ENCODE measurements at places on chromosomes 6 and 20.

DNA sequence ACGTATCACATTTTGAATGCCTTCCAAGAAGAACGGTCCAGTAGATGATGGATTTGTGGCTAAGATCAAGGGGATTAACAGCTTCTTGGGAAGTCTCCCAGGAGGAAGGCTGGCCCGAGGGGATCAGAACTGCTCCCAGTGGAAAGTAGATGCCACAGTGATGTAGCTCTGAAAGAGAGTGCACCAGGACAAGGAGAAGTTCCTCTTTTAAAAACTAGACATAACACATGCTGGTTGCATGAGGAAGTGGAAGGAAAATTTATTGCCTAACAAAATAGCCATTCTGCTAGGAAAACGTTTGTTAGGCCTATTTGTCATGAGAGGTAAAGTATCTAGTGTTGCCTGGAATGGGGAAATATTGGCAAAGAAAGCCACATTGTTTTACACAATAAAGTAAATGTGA, 87.8 kb downstream of the CDH26 start:
- DNase-seq, result no peak

DNA sequence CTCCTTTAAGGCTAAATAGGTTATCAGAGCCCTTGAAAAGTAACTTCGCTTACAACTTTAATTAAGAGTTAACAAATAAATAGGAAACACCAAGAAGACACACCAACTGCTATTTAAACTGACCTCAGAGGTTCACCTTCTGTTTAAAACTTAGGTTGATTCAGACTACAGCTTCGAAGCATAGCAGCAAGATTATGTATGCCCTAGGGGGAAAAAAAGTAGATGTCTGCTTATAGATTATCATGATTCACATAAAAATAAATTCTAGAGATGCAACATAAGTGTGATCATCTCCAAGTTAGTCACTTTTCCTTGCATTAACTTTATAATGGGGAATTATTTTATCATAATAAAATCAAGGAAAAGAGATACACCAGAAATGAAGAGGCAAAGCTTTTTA, 8.9 kb downstream of the PNISR start:
- no peak for DNase-seq

DNA sequence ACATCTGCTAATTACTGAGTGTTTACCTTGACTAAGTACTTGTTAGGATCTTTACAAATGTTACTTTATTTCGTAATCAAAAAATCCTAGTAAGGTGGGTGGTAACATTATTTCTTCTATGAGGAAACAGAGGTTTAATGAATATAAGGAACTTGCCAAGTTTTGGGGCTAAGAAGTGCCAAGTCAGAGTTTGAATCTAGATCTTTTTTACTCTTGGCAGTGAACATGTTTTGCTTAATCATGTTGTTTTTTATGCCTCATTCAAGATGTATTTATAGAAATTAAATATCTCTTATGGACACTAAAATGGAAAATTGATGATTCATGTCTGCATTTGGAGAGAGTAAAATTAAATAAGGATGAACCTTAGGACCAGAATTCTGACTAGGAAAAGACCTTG, 393.7 kb downstream of the UTRN start:
- no peak for DNase-seq

GRCh38 chr20:59966428-59966827, 8.2 kb downstream of the CDH26 start:
- DNase-seq, result no peak

DNA sequence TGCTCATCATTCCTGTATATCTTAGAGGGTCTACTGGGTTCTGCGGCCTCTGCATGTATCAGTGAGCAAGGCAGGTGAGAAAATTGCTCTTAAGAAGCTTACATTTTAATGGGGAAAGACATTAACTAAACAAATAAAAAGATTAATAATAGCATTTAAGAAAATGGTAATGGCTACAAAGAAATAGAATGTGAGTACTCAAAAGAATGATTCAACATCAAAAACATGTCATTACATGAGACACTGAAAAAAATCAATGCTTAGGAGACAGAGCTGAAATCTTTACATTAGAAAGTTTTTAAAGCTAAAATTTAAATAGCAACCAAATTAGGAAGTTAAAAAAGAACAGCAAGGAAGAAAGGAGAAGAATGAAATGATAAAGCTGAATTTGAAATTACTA, 146.9 kb upstream of the PHACTR1 start:
- DNase-seq, result no peak

DNA sequence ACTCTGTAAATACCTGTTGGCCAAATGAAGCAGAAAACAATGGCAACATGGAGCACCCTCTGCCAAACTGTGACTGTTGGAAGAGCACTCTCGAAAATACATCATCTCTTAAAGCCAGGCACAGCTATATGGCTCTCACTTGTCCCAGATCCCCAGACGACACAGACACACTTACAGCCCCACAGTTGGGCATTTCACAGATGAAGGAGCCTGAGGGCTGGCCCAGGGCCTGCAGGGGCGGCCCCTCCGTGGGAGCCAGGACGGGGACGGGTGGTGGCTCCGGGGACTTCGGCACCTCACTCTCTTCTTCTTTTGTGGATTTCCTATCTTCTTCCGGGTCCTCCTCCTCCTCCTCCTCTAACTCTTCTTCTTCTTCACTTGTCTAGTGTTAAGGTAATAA, 18.4 kb upstream of the MRPS10 start:
- DNase-seq, result no peak

DNA sequence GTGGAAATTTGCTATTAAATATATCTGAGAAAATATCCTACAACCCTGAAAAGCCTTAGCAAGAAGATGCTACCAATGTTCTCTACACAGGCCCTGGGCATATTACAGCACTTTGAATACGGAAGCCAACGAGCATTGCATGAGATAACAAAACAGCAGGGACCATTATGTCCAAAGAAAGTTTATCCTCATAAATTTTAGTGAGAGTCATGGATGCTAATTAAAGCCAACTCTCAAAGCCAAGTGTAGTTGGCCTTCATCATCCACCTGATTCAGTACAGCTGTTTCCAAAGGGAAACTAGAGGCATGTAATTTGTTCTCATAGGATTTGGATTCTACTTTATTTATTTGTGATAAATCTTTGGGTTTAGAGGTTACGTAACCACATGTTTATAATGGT, 564.8 kb downstream of the RFPL4B start:
- DNase-seq, result no peak

GRCh38 chr6:37615564-37616340, 81.9 kb downstream of the MDGA1 start:
- no peak for DNase-seq

- DNase-seq, result no peak
These were observed 34.5 kb downstream of the HCRTR2 start for GRCh38 chr6:55208478-55209458.

DNA sequence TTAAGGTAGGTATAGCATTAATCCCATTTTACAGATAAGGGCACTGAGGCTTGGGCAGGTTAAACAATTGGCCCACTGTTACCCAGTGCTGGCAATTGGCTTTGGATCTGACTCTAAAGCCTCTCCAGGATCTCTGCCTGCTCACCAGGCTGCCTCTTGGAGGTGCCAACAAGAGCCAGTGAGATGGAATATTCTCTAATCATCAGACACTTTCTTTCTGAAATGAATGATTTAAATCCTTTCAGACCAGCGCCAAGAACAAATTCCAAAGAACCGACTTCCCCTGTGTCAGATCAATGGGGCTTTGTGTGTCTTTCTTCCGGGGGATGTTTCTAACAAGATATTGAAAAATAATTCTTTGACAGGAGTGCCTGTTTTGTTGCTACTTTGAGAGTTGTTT, 23.6 kb downstream of the CYP39A1 start:
- DNase-seq, result no peak

GRCh38 chr20:16477632-16478031, 95.6 kb downstream of the KIF16B start:
- no peak for DNase-seq
